Dermis blood vessel endothelial cell (primary cell): ENCODE measurements at places on chromosomes 2 and 18. TPM values are rescaled to one million over a fixed set of nuclear protein-coding genes. Genes with fewer than 3 reads are reported as not detected.

GRCh38 chr2:232333361-232334135 is 45.0 kb upstream of the ALPP start:
- peak; percentile 51 for DNase-seq

DNA sequence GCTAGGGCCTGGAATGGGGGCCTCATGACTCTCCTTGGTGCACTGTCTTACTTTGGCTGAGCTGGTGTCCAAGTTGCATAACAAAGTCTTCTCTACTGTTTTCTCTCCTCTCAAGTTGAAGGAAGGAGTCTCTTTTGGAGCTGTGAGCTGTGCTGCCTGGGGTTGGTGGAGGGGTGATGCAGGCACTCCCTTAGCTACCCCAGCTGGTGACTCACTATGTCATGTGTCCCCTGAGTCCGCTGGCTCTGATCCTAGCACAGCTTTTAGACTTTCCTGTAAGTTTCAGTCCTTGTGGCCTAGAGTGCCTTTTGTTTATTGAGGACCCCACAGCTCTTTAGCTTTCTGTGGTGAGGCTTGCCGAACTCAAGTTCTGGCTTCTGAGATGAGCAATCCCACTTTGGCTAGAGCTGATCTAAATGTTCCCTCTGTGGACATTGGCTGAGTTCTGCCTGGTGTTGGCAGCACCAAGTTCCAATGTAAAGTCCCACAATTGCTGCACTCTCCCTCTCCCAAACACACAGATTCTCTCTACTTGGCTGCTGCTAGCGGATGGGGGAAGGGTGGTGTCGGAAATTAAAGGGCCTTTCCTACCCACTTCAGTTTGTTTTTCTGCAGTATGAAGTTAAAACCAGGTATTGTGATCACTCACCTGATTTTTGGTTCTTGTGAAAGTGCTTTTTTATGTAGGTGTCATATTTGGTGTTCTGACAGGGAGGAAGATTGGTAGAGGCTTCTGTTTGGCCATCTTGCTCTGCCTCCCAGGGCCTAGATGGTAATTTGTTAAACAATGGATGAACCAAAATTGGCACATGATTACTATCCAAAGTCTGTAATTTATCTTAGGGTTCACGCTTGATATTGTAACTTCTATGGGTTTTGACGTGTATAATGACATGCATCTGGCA is 83.2 kb downstream of the COMMD1 start:
- peak; percentile 11 for DNase-seq

GRCh38 chr18:48785091-48785614 is 165.6 kb downstream of the SMAD7 start:
- no peak for DNase-seq

GRCh38 chr2:112275311-112275886 is at the start of gene ZC3H6:
Gene ZC3H6 (plus strand): TSS chr2:112275597. CDS start chr2:112275995, 398 bp downstream.
- peak; percentile 99 for DNase-seq

DNA sequence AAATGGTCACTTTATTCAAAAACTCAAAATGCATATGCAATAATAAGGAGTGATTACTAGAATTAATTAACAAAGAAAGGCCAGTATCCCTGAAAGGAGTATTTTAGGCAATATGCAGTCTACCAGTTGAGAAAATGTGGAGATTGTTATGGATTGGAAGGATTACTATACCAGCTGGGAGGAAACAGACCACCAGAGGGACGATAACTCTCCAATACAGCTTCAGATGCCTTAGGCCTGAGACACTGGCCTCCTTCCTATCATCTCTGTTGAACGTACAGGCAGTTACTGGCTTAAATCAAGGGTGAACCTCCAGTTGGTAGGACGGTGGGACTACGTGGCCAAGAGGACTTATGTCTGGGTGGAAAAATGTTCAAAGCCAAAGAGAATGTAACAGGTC is 336.4 kb upstream of the EPHA4 start:
- no peak for DNase-seq

DNA sequence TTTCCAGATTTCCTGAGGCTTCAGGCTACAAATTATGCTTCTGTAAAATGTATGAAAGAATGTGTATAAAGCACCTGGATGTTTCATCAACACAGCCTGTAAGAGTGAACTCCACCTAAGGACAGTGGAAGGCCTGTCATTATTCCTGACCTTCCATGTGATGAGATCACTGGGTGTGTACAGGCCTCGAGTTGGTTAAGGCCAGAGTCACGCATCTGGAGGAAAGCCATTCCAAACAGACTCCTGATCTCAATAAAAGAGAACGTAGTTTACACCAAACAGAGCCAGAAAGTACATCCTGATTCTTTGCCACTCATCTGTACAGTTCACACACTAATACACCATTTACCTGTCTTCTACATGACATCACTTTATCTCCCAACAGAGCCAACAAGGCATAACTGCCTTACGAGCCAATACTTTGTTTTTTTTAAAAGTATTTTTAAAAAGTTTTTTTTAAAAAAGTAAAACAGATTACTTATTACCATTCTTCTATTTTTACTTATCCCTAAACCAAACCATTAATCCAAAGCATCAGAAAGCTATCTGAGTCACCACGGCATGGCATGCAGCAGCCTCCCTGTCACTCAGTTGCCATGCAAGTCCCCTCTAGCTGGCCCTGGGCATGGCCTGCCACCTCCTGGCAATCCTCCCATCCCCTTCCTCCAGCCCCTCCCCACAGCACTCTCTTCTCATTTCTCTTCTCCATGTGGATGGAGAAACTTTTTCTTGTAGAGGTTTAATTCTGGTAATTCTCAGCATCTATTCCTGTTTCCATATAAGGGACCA is 78.8 kb upstream of the TFCP2L1 start:
- peak; percentile 36 for DNase-seq

DNA sequence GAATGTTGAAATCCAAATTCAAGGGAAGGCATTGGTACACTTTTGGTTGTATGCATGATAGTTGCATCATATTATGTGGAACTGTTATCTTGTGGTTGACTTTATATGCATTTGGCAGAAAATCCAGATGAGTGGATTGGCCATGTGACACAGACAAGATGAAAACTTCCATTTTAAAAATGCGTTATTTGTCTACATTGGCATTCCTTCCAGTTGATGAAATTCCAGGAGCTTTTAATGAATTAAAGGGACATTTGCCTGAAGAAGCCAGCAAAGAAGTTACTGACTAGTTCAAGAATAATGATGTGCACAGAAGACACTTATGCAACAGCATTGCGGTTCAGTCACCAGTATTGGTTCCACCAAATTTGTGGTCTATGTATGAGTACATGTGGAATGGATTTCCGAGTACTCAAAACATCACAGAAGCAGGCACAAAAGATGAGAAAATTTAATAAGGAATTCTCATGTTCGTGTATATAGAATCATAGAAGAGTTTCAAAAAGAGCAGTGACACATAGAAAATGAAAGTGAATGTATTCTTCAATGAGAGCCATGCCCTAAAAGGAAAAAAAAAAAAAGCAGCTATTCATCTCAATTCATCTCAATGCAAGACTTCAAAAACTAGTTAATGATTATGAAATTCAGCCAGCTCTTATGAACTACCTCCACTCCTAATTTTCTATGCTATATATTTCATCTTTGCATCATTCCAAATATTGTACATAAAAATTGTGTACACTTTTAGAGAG is 232.1 kb downstream of the RBM43 start:
- no peak for DNase-seq

- no peak for DNase-seq
These were observed 34.0 kb downstream of the BMPR2 start for GRCh38 chr2:202410092-202410491.

DNA sequence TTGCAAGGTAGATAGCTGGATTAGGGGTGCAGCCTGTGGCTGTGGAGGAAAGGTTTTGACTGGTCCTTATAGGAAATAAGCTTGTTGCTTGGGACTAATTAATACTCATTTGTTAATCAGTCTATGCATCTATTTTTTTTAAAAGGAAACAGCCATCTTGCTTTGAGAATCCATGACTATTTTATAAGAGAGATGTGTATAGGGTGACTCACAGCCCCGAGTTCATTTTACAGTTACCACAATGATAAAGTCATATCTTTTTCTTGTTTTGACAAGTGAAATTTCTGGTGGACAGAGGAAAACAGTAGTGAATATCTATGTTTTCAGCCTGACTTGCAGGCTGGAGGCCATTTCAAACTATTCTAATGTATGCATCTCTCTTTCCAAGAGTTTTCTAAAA is 193.5 kb upstream of the CCDC68 start:
- DNase-seq = no peak

DNA sequence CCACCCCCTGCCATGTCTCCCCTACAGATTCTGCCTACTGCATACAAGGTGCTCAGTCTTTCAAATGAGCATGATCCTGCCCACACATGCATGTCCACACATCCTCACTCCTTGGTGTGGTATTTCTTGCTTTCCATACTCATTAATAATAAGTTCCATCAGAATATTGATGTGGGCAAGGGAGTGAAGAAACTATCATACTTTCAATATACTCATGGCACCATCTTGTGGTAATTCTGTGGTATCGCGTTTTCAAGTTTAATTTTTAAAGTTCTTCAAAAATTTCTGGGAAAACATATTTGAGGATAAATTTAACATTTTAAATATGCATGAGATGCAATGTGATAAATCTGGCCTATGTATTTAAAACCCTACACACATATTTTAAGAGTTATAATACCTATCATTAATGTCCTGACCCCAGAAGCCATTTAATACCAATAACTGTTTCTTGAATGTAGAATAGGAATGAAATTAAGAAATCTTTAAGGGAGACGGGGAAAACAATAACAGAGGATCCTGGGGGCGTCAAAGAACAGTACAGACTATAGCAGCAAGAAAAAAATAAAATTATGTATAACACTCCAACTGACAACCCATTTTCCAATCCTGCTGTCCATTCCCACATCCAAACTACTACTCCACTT is 110.1 kb downstream of the ZNF385B start:
- DNase-seq = peak; percentile 53

GRCh38 chr2:28437918-28438317 is 45.3 kb downstream of the FOSL2 start:
- DNase-seq = no peak

DNA sequence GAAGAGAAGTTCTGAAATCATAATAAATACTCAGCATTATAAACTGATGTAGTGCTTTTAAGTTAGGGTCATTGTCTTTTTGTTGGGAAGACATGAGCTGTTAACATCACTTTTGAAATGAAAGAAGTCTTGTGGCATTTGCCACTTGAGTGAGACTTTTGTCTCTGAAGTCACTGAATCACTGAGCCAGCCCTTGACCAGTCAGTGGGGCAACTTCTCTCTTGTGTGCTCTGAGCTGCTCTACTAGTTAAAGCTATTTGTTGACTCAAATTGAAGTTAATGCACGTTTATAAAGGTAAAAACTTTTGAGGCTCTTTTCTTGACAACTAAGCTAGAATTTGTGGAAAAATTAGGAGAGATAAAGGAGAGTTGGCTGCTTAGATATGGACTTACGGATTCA is 6.7 kb downstream of the WDR43 start:
- no peak for DNase-seq

GRCh38 chr2:48471048-48471474 is 58.9 kb upstream of the STON1 start:
- DNase-seq = peak; percentile 74

GRCh38 chr2:47339745-47340541 is 63.0 kb upstream of the MSH2 start:
- peak; percentile 17 for DNase-seq

DNA sequence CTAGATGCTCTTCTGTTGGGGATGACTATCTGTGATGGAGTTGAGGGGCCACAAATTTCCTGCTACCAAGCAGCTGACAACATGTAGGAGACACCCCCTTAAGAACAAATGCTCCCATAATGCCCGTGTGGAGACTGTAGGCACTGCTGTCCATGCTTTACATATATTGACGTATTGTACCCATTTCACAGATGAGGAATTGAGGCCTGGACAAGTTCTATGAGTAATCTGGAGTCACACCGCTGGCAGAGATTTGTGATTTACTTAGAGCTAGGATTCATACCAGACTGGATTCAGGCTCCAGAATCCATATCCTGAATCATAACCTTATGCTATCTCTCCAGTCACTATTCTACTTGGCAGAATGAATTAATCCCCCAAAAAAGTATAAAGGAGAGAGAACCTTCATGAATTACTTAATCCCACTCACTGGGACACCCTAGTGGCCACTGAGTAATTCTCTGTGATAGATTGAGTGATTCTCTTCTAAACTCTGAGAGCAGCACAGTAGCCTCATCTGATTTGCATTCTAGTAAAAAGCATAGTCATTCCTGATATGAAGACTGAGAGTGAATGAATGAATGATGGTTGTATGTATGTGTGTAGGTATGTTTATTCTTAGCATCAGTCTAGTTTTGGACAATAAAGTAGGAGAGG is 460.7 kb upstream of the MEIS1 start:
- DNase-seq = no peak

DNA sequence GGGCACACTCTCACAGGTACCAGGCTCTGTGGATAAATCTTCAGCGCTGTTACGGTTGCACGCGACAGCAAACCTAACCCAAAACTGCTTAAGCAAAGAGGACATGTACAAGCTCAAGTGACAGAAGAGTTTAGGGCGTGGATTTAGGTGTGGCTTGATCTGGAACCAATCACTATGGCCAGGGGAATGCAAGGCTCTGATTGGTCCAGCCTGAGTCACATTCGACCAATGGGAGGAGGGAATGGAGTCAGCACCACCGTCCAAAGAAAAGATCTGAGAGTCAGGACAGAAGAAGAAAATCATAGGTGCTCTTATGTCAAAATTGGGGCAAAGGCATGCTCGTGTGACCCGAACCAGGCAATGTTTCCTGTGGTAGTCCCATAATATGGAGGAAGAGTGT is 139.0 kb downstream of the TRIM43 start:
- peak; percentile 5 for DNase-seq

GRCh38 chr2:45320956-45321355 is 290.1 kb downstream of the SRBD1 start:
- DNase-seq = no peak

- peak; percentile 64 for DNase-seq
These were observed 97.3 kb downstream of the FMNL2 start for GRCh38 chr2:152432206-152432653.

DNA sequence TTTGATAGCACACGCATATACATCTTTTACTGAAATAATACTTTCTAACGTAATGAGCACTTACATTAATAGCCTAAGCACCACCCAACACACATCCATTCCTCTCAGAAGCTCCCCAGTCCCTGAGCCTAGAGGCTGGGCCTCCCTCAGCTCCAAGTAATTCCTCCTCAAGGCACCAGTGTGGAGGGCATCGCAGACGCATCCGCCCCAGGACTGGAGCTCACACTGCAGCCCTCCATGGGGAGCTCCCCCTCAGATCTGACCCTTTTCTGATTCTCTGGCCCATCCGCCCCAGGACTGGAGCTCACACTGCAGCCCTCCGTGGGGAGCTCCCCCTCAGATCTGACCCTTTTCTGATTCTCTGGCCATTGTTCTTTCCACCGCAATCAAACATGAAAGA is 60.4 kb upstream of the SNTG2 start:
- no peak for DNase-seq

SGPP2 gene
- 0.05 and 0.17 TPM in 2 replicates for total RNA-seq

MSH6 gene
- 50.7 and 53.0 TPM in 2 replicates for total RNA-seq

SP140 gene
- total RNA-seq = 0.09 TPM in 1 of 2 replicates, not detected in the other

POTEI gene
- total RNA-seq = 0.34 and 0.51 TPM in 2 replicates

DYNAP gene
- total RNA-seq = not detected in 2 replicates

MBP gene
- total RNA-seq = 5.6 and 6.3 TPM in 2 replicates

UGT1A10 gene
- not detected in 2 replicates for total RNA-seq

MC5R gene
- total RNA-seq = not detected in 2 replicates

TMEM127 gene
- total RNA-seq = 24.7 and 32.0 TPM in 2 replicates

STARD6 gene
- 0.09 TPM in 1 of 2 replicates, not detected in the other for total RNA-seq

CHST10 gene
- 12.2 and 12.6 TPM in 2 replicates for total RNA-seq

CXCR2 gene
- not detected in 2 replicates for total RNA-seq
